ENCODE measurements at places on chromosomes 7 and 10. TPM values are rescaled to one million over a fixed set of nuclear protein-coding genes. Genes with fewer than 3 reads are reported as not detected.

Gene ACHE
- total RNA-seq = 11.3 TPM

Gene HOXA7
- 1.5 TPM for total RNA-seq

Gene CHST15
- total RNA-seq = 24.1 TPM

Gene PRLHR
- not detected for total RNA-seq

Gene LRRC4
- total RNA-seq = 0.76 TPM

Gene KCP
- total RNA-seq = not detected

Gene TUBB8
- not detected for total RNA-seq

Gene DDC
- not detected for total RNA-seq
